ENCODE measurements at places on chromosomes 1 and 21.

- DNase-seq: no peak
Observed at GRCh38 chr1:197469620-197470210, 201.7 kb downstream of the CRB1 start.

GRCh38 chr1:93324486-93325464 is 20.9 kb upstream of the DR1 start:
- no peak for DNase-seq

DNA sequence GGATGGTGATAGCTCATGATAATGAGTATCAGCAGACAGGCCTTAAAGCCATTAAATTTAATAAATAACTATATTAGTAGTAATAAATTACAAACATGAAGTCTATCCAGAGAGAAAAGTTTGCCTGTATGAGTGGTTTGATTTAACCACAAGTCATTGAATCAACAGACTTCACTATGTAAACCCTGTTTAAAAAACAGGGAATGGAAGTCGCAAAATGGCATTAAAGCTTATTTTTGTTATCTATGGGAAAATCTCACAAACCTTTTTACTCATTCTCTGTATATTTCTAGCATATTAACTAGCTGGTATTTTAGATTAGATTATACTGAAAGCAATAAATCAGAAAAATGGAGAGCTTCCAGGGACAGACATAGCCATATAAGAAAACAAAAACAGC is 45.3 kb downstream of the SASS6 start:
- DNase-seq: no peak

- DNase-seq: no peak
Observed at GRCh38 chr1:1314237-1314586, 5.8 kb downstream of the PUSL1 start.

GRCh38 chr1:208117409-208117808 is 126.8 kb downstream of the PLXNA2 start:
- DNase-seq: no peak

- DNase-seq: no peak
Observed at GRCh38 chr1:29671446-29672356, 435.4 kb downstream of the PTPRU start.

- no peak for DNase-seq
Observed at GRCh38 chr1:184254849-184255248, 132.0 kb upstream of the C1orf21 start.

- DNase-seq: no peak
Observed at GRCh38 chr1:219062161-219062560, 111.5 kb upstream of the LYPLAL1 start.

- no peak for DNase-seq
Observed at GRCh38 chr1:204254031-204254661, 40.4 kb upstream of the GOLT1A start.

DNA sequence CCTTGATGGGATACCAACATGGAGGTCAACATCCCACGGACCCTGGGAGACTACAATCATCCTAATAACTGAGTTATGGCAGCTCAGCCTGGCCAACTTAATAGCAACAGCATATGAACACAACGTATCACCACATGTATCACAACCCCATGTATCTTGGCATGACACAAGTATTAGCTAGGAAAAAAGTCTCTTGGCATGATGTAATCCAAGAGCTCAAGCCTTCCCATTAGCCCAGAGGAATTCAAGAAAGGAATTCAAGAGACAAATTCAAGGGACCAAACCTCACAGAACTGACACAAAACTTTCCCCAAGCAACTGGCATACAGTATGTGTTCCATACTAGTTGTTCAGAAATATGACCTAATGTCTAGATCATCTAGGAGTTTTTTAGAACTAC is 100.9 kb upstream of the HMGB4 start:
- no peak for DNase-seq

Data from anterior cingulate cortex (tissue), 58 donors.